ENCODE measurements at places on chromosomes 7 and 10.

DNA sequence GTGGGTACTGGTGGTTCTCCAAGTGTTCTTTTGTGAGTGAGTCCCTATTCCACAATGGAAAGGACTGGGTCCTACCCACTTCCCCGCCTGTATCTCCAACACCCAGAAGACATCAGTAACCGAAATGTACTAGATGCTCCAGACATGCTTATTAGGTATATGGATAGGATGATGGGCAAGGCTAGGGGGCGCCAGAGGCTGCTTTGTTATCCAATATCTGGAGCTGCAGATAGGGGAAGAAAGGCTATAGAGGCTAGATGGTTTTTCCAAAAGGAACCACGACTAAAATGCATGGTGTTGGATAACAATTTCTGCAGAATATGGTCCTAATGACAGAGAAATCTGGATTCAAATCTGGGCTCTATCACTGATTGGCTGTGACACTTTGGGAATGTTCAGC is 56.2 kb upstream of the TM9SF3 start:
- DNase-seq = no peak

DNA sequence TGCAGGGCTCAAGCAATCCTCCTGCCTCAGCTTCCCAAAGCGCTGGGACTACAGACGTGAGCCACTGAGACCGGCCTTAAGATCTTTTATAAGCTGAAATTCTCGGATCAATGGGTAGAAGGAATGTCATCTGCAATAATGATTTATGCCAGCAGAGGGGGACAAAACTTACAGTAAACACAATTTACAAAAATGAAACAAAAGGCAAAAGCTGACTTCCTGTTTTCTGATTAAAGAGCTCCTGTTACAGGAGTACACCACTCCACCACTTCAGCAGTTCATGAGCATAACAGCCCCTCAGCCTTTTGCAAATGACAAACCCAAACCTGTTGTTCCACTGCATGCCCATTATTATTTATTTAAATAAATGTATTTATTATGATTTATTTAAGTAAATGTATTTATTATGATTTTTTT is 88.5 kb upstream of the ATP6V0A4 start:
- DNase-seq = no peak

DNA sequence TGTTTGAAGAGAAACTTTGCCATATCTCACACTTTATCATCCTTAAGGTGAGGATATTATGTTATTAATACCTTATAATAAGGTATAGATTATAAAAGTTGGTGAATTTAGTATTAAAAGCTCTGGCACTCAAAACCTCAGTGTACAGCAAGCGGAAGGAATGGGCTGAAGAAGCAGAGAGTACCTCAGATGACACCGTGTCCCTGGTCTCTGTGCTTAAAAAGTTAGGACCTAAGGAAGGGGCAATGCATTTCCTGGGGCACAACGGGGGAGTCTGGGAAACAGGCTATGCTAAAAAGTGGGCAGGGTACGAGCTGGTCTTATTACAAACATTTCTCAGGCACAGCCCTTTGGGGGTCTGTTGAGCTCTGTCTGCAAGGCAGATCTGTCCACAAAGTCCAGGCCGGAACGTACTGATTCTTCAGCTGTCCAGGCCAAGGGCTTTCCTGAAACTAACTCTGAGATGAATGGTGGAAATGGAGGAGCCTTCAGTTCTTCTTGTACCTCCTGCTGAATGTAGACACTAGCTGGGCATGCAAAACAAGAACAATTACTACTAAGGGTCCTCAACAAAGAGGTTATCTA is 202.7 kb downstream of the POM121L12 start:
- DNase-seq = no peak

DNA sequence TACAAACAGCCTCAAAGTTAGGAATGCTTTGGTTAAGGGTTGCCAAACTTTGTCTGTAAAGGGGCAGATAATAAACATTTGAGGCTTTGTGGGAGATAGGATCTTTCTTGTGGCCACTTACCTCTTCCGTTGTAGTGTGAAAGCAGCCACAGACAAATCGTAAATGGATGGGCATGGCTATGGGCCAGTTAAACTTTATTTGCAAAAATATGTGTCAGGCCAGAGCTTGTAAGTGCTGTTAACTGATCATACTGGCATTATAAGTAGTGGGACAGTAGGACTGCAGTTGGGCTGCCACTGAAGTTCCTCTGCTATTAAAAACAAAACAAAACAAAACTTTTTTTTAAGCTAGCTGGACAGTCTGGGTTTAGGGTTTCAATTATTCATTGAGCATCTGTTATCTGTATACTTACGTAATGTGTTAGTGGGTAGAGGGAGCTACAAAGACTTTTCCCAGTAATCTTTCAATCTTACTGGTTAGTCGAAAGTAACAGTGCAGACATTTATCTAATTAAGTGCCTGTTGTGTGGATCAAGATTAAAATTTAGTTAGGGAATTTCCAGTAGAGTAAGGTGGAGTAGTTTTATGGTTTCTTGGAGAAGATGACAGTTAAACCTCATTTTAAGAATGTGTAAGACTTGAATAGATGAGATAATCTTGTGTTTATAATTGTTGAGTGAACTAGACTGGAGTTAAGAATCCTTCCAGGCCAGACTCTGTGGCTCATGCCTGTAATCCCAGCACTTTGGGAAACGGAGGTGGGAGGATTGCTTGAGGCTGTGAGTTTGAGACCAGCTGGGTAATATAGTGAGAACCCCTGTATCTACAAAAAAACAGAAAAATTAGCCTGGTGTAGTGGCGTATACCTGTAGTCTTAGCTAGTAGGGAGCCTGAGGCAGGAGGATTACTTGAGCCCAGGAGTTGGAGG is 100.1 kb downstream of the BTRC start:
- no peak for DNase-seq
